ENCODE measurements at places on chromosomes 5 and 9. TPM values are rescaled to one million over a fixed set of nuclear protein-coding genes. Genes with fewer than 3 reads are reported as not detected.

DNA sequence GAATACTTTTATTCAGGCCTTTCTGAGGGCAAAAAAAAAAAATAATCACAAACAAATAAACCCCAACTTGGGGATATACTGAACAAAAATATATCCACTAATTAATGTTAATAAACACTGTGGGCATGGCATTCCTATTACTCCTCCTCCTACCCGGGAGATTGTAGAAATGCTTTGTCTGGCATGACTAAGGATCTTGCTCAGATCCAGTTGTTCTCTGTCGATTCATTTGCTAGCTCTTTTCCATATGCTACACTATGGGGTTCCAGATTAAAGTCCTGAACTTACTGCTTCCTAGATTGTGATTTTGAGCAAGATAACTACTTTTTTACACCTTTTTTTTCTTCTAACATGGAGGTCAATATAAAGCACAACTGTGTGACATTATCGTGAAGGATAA lies 102.2 kb upstream of the PRR16 start:
- no peak for DNase-seq

GRCh38 chr5:166340039-166340438 lies 1951.4 kb upstream of the WWC1 start:
- DNase-seq = no peak

DNA sequence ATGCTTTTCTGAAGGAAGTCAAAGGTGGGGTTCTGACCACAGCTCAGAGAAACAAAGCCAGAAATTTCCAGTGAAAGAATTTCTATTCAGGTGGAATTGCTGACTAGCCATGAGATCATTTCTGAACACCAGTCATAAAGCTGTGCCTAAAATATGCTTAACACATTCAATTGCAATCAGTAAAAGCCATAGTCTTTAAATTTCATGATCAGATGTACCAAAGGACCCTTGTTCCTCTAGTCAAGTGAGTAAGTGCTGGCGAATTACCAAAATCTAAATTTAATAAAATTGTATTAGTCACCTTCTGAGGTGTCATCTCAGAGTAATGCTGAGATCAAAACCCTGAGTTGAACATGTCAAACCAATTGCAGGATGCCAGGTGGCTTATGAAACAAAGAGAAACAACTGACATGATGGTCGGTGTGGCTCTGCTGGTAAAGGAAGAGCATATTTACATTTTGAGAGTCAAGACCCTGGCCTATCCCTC lies 334.2 kb upstream of the CCNH start:
- no peak for DNase-seq

- DNase-seq = no peak
These were observed 339.3 kb upstream of the NUDT12 start for GRCh38 chr5:103901885-103902284.

DNA sequence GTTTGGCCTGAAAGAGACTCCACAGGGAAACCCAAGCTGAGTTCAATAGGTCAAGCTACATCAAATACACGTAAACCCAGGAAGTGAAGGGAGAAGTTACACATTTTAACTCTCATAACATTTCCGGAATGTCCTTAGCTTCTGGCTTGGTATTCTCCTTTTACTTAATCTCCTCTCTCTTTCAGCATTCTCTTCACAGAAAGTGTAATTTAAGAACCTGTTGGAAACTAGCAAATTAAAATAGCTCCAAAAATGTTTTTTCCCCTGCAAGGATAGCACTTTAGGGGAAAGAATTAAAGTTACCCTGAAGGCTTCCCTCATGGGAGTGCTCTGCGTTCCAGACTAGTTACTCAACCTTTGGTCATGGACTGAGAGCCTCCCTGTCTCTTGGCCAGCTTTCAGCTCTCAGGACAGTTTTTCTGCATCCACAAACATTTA lies 292.7 kb upstream of the TARS1 start:
- DNase-seq = no peak

DNA sequence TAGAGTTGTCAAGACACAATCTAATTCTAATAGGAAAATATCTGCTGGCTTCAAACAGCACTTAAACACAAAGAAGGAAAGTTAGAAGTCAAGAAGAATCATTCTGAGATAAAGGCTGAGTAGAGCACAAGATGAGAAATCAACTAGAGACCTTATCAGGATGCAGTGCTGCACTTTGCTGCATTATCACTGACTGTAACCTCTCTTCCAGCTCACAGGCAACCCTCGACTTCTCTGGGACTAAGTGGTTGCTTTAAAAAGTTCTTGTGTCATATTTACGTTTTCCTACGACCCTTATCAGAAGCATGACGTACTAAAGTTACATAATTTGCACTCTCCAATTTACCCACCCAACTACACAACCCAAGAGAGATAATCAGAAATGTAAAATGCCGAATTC lies 176.1 kb downstream of the MLLT3 start:
- DNase-seq = no peak

DNA sequence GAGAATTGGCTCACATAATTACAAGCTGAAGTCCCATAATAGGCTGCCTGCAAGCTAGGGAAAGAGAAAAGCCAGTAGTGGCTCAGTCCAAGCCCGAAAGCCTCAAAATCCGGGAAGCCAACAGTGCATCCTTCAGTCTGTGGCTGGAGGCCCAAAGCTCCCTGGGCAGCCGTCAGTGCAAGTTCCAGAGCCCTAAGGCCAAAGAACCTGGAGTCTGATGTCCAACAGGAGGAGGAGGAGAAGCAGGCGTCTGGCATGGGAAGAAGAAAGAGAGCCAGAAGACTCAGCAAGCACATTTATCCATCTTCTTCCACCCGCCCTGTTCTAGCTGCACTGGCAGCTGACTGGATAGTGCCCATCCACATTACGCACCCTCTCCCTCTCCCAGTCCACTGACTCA lies 213.4 kb downstream of the GAS1 start:
- DNase-seq = no peak

GRCh38 chr9:18893046-18893445 lies 140.0 kb downstream of the SAXO1 start:
- no peak for DNase-seq

- no peak for DNase-seq
These were observed 27.3 kb upstream of the DAP start for GRCh38 chr5:10788358-10788757.

DNA sequence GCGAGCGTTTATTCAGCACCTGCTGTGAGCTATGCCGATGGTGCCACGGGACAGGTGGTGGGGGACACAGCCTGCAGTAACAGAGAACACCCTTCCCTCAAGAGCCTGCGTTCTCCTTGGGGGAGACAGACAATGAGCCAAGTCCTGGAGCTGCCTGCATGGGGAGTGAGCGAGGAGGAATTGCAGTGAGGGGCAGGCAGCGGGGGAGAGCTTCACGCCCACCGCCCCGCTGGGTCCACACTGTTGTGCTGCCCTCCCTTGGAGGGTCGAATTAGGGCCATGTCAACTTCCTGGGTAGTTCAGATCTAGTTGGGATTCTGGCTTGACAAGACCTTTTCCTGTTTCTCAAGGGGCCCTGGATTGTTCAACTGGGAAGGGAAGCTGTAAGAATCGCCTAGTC lies 55.5 kb upstream of the N4BP3 start:
- no peak for DNase-seq

- no peak for DNase-seq
These were observed 33.4 kb downstream of the TJP2 start for GRCh38 chr9:69207503-69207902.

DNA sequence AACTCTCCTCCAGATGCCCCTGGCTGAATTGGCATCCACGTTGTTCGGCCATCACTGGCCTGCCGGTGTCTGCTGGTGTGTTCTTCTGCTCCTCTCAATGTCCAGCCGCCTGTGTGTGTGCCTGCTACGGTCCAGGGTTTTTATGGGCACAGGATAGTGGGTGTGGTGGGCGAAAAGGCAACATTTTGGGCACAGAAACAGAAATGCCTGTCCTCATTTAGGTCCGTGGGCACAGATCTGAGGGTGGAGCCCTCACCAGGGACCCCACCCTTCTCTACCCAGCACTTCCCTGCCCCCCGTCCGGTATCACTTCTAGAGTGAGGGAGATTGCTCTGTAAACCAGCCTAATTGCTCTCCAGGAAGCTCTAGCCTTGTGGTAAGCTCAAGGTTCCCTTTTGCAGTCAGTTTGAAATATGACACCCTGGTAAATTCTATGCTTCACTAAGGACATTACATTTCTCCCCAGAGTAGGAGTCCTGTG lies 410.1 kb downstream of the MAT2B start:
- DNase-seq = no peak

DNA sequence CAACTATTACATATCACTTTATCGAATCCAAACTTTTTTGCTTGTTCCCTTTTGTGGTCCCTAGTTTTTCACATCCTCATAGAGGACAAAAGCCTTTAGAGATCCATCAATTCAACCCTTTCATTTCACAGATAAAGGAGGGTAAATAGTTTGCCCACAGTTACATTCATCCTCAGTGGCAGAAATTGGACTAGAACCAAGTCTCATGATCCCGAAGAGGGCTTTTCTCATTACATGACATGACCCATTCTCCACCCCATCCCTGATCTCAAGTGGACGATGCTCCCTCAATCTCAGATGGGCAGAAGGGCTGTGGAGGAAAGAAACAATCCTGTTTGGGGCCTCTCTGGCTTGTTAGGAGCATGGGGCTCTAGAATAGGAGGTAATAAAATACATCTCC lies 23.1 kb downstream of the TICAM2 start:
- DNase-seq = no peak

DNA sequence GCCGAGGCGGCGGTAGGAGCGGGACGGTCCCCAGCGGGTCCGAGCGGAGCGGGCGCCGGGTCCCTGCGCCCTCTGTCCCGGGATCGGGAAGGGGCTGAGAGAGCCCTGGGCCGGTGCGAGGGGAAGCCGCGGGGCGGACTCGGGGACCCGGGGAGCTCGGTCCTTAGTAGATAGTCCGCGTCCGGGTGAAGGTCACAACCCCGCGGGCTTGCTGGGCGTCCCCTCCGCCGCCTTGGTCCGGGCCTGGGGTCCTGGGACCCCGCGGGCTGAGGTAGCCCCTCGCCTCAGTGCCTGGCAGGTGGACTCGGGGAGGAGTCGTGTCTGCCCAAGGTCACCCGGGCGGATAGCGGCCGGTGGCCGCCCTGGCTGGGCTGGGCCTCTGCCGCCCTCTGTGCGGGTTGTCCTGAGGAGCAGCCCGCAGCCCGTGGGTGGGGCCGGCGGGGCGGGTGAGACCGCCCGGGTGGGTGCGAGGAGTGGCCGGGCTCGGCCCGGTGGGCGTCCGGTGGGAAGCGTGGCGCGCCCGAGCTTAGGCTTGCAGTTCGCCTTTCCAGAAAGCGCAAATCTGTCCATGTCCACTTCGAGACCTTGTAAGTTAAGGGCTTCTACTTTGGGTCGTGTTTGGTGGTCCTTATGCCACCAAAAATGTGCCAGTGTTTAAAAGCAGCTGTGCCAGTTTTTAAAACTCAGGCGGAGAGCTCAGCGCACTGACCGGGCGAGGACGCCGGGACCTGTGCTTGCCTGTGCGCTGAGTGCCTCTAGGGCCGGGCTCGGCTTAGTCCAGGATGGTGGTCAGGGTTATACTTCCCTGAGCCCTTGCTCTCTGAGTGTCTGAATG lies 554 bp downstream of the SDHA start:
- DNase-seq = peak; percentile 60

GRCh38 chr9:126608551-126608950 lies 5.2 kb upstream of the LMX1B start:
- DNase-seq = no peak

- no peak for DNase-seq
These were observed 190.3 kb downstream of the TLE4 start for GRCh38 chr9:79762070-79762469.

DNA sequence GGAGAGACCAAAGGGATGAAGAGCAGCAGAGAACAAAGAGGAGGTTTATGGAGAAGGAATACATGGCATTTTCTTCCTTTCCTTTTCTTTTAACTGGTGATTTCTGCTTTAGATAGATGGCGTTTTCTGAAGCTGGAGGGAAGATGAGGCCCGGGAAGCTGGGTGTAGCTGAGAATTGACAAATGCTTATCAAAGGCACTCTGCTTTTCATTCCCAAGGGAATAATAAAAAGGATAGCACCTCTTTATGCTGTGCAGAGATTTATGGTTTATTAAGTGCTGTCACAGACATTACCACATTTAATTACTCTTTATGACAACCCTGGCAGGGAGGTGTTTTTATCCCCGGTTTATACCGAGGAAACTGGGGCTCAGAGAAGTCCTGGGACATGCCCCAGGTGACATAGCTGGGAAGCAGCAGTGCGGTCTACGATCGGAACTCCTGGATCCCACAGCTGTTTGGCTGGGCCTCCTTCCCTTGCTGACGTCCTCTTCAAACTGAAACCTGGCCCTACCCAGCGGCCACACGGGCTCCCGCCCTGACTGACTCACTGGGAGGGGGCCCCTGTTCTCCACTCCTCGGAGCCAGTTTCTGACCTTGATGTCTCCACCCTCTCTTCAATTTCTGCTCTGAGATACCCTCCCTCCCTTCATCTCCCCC lies 8.2 kb upstream of the EPB41L4B start:
- no peak for DNase-seq

DNA sequence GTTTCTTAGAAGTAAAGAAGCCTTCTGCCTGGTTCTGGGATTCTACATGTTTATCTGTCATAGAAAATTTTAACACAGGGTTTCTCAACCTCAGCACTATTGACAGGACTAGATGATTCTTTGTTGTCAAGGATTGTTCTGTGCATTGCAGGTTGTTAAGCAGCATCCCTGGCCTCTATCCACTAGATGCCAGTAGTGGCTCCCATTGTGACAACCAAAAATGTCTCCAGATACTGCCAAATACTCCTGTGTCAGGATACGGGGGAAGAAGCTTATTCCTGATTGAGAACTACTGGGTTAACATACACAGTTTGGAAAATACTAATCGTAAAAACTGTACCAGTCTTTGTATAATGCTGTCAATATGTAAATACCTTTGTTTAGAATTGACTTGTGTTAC lies 167.1 kb downstream of the NIPBL start:
- DNase-seq = no peak

- no peak for DNase-seq
These were observed 82.5 kb downstream of the NFIB start for GRCh38 chr9:14231196-14231990.

DNA sequence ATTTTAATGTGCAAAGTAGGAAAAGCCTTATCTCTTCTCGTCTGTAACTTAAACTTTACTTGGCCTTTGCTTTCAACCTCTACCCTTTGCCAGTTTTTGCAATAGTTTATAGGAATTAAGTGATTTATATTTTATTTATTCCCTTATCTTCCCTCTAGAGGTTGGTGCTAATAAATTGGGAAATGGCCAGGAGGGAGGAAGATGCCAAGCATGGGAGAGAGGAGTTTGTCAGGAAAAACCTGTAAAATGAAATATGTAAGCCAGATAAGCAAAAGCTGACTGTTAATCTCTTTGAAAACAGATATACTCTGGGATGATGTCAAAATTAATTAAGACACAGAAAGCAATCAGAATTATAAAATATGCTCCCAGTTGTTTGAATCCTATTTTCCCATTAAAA lies 484.5 kb downstream of the NR2F1-AS1 start:
- DNase-seq = no peak

The CDKN2A gene
- 1.7 TPM for total RNA-seq

The CD74 gene
- total RNA-seq = 250 TPM

The NR5A1 gene
- total RNA-seq = not detected

The SEMA5A gene
- total RNA-seq = 13.8 TPM

The RAB3C gene
- 112 TPM for total RNA-seq
